ENCODE measurements at places on chromosomes 3 and 15.
A peak's percentile ranks its signal among the peaks of the same experiment; 100 is the strongest.

DNA sequence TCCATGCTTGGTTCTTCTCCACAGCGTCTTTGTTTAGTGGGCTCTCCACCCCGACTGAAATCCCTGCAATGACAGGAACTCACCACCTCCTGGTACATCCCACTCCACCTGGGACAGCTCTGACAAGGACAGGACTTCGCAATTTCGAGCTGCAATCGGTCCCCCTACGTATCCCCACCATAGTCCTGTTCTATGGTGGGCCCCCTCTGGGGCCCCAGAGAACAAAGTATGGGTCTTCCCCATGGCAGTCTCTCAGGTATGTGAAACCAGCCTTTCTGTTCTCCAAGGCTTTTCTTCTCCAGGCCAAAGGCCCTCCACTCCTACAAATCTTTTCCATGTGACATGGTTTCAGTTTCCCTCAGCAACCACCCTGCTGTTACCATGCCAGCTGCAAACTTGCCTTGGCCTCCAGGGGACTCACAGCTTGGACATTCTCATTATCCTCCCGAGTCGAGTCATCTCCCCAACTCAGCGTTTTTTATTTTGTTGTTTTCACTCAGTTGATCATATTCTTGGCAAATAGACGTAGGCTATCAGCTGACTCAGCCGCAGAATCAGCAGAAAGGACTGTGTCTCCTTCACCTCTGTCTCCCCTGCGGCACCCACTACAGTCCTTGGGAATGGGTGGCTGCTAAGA, 233.3 kb downstream of the OPA1 start:
- no peak overlapping the region for H3K27ac ChIP-seq
- H3K36me3 ChIP-seq, result no peaks in the 10 kb centered on the region
- H3K4me1 ChIP-seq, result peaks cover 3% of the 10 kb centered on the region

GRCh38 chr3:160163229-160163878, 61.9 kb upstream of the C3orf80 start:
- H3K4me1 ChIP-seq, result no peaks in the 10 kb centered on the region
- H3K27me3 ChIP-seq, result no peaks in the 10 kb centered on the region
- no peaks in the 10 kb centered on the region for H3K36me3 ChIP-seq
- H3K4me3 ChIP-seq, result no peak overlapping the region
- DNase-seq, result no peak

- DNase-seq, result peak; percentile 17
- H3K4me3 ChIP-seq, result no peak overlapping the region
- H3K27ac ChIP-seq, result no peak overlapping the region
- H3K36me3 ChIP-seq, result peaks cover 13% of the 10 kb centered on the region
- no peaks in the 10 kb centered on the region for H3K27me3 ChIP-seq
- peaks cover 8% of the 10 kb centered on the region for H3K4me1 ChIP-seq
These were observed 21.1 kb downstream of the CCDC32 start for GRCh38 chr15:40543631-40544294.

- DNase-seq, result no peak
- no peaks in the 10 kb centered on the region for H3K4me1 ChIP-seq
- no peaks in the 10 kb centered on the region for H3K27me3 ChIP-seq
- H3K4me3 ChIP-seq, result no peak overlapping the region
- no peak overlapping the region for H3K27ac ChIP-seq
These were observed 25.7 kb downstream of the TUBGCP5 start for GRCh38 chr15:23013681-23014080.

GRCh38 chr3:108546247-108546646, 35.9 kb upstream of the MYH15 start:
- DNase-seq, result no peak
- H3K4me3 ChIP-seq, result no peak overlapping the region
- H3K27me3 ChIP-seq, result no peaks in the 10 kb centered on the region
- no peaks in the 10 kb centered on the region for H3K4me1 ChIP-seq
- H3K27ac ChIP-seq, result no peak overlapping the region
- peaks cover 62% of the 10 kb centered on the region for H3K36me3 ChIP-seq

GRCh38 chr3:14946236-14946635, 1.1 kb upstream of the NR2C2 start:
- no peak for DNase-seq
- H3K27ac ChIP-seq, result no peak overlapping the region
- peaks cover 22% of the 10 kb centered on the region for H3K4me1 ChIP-seq
- peak overlapping the region; percentile 84 for H3K4me3 ChIP-seq
- H3K27me3 ChIP-seq, result no peaks in the 10 kb centered on the region
- peaks cover 19% of the 10 kb centered on the region for H3K36me3 ChIP-seq

DNA sequence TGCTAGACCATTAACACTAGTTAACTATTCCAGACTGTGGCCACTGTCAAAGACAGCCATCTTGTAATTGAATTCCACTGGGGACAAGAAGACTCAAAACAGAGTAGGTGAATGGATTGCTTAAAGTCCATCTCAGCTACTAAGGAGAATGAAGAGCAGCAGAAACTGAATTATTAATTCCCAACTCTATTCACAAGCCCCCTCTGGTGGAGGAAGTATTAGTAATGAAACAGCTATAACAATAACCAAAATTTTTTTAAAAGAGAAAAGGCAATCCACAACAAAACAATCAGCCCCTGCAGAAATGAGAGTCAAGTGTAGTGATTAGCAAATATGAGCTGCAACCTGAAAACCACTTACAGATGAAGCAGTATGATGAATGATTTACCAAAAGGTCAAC, 302.8 kb downstream of the FHIT start:
- no peak overlapping the region for H3K4me3 ChIP-seq
- H3K27ac ChIP-seq, result no peak overlapping the region
- H3K36me3 ChIP-seq, result no peaks in the 10 kb centered on the region
- no peaks in the 10 kb centered on the region for H3K4me1 ChIP-seq

DNA sequence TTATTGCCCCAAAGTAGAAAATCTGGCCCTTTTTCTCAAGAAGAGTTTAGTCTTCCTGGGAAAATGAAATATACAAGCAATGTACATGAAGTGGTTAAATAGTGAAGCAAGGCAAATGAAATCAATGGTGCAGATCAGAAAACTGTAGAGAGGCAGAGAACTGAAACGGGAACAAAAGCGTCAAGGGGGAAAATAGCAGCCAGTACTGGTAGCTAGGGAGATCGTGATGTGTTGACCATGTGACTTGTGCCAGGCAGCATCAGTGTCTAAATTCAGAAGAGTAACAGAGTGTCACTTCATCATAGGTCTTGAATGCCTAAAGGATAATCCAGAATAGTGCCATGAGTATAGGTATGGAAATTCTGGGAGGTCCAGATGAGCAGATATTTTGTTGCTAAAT, 163.1 kb downstream of the CHL1 start:
- no peaks in the 10 kb centered on the region for H3K27me3 ChIP-seq
- no peak for DNase-seq
- no peak overlapping the region for H3K27ac ChIP-seq
- no peak overlapping the region for H3K4me3 ChIP-seq
- H3K4me1 ChIP-seq, result no peaks in the 10 kb centered on the region
- H3K36me3 ChIP-seq, result no peaks in the 10 kb centered on the region

DNA sequence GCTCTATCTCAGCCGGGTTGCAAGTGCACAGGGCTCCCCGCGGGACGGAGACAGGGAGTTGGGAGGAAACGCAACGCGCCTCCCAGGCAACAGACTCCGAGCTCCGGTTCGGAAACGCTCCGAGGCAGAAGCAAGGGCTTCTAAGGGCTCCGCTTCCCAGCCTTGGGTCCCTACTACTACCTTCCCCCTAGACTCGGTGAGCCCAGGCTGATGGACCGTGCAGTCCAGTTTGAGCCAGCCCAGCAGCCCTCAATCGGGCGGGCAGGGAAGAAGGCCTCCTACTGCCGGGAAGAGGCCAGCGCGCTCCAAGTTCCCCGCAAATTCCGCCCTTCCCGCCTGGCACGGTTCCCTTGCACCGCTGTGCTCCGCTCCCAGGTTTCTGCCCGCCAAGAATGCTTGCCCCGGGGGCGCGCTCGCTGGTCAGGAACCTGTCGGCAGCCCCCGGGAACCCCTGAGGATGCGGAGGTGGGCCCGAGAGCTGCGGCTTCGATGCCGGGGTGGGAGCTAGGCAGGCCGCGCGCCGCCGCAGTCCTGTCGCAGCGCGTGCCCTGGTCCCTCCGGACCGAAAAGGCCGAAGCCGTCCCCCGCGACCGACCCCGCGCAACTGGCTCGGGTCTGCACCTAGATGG, 728 bp downstream of the TRANK1 start:
- no peak overlapping the region for H3K27ac ChIP-seq
- peak overlapping the region; percentile 67 for H3K4me3 ChIP-seq
- H3K4me1 ChIP-seq, result peaks cover 14% of the 10 kb centered on the region

DNA sequence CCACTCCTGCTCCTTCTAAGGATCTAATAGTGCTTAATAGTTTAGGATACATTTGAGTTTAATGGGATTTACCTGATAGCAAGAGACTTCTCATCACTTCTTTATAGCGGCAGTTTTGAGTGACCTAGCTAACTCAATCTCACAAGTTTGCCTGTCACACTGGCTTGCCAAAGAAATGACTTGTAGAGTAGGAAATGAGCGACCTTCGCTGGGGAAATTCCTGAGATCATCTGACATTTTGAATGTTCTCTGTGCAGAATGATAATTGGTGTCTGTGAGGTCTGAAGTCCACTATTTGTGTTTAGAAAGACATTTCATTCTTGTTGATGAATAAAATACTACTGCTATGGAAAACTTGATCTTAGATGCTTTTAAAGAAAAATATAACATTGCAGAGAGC, 30.3 kb downstream of the SUCLG2 start:
- no peak overlapping the region for H3K27ac ChIP-seq
- H3K4me1 ChIP-seq, result no peaks in the 10 kb centered on the region
- no peak for DNase-seq
- H3K4me3 ChIP-seq, result no peak overlapping the region

GRCh38 chr3:36680952-36681351, 83.4 kb downstream of the DCLK3 start:
- H3K27me3 ChIP-seq, result no peaks in the 10 kb centered on the region
- no peaks in the 10 kb centered on the region for H3K4me1 ChIP-seq
- DNase-seq, result no peak
- H3K36me3 ChIP-seq, result no peaks in the 10 kb centered on the region
- no peak overlapping the region for H3K27ac ChIP-seq

- DNase-seq, result no peak
- H3K36me3 ChIP-seq, result no peaks in the 10 kb centered on the region
- H3K4me1 ChIP-seq, result peaks cover 8% of the 10 kb centered on the region
- H3K27ac ChIP-seq, result no peak within 1 kb of the TSS
These were observed at the start of gene SLC12A8 for GRCh38 chr3:125212509-125213363. TSS of gene SLC12A8 (minus strand) at chr3:125212748. CDS start at chr3:125211349, 1,399 bp downstream.

DNA sequence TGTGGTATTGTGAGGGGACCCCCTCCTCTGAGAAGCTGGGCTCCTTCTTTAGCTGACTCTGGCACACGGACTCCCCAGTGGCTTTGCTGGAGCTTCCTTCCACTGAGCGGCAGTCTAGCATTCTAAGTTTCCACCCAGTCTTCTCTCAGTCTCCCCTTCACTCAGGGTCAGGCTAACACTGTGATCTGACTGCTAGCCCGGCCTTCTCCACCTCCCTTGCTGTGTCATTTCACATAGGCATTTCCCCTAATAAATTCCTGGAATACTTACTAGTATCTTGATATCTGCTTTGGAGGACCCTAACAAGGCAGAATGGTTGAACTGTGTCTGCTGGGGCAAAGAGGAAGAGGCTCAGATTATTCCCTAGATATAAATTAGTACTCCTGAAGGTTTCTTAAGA, 106.2 kb upstream of the THBS1 start:
- no peak for DNase-seq
- H3K27me3 ChIP-seq, result no peaks in the 10 kb centered on the region
- no peak overlapping the region for H3K27ac ChIP-seq
- no peaks in the 10 kb centered on the region for H3K36me3 ChIP-seq
- peaks cover 38% of the 10 kb centered on the region for H3K4me1 ChIP-seq

DNA sequence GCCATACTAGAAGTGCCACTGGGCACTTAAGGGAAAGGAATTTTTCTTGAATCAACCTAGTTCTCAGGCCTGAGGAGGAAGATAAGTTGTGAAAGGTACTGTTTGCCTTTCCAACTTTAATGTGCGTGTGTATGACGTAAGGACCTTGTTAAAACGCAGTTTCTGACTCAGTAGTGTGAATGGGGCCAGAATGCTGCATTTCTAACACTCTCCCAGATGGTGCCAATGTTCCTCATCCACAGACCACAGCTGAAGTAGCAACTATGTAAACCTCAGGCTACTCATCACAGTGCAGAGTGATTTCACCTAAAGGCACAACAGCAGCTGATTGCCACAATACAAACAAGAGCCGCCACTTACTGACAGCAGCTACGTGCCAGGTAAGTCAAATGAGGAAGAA, 103.6 kb downstream of the OTOL1 start:
- DNase-seq, result no peak
- no peak overlapping the region for H3K27ac ChIP-seq
- H3K36me3 ChIP-seq, result no peaks in the 10 kb centered on the region
- no peak overlapping the region for H3K4me3 ChIP-seq

DNA sequence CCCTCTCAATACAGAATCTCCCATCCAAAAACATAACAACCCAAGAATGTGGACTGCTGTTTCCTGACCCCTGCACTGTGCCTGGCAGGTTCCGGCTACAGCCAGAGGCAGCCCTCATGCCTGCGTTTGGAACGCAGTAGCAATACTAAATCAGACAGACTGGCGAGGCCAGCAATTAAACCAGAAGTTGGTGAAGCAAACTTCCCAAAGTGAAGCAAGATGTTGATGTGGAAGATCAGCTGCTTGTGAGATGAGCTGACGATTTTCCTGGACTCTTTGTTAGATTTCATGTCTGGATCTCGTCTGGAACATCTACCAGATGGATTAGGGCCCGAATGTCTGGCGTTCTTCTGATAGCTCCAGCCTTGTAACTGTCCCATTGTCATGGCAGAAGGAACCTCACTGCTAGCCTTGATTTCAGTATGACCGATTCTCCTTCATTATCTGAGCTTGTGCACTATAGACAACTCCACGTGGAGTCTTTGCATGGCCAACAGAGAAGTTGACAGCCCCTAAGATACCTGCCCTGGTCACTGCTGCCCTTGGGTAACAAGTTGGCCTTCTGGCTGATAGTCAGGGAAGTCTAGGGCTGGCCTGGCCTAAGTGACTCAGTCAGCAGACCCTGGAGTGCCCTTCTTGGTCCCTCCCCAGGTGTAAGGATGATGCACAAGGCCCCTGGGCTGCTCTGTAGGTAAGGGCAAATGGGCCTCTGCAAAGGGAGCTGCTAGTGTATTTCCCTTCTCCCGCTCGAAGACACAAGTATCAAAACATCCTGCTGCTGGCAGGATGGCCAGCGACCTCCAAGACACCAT, 126.5 kb downstream of the ADAMTS17 start:
- no peaks in the 10 kb centered on the region for H3K4me1 ChIP-seq
- H3K36me3 ChIP-seq, result no peaks in the 10 kb centered on the region
- H3K4me3 ChIP-seq, result no peak overlapping the region
- DNase-seq, result no peak
- H3K27me3 ChIP-seq, result no peaks in the 10 kb centered on the region

Measured in CD14-positive monocyte (primary cell).